Kidney (tissue), 22 donors: ENCODE measurements at places on chromosomes 3 and 15. TPM values are rescaled to one million over a fixed set of nuclear protein-coding genes. Genes with fewer than 3 reads are reported as not detected.

GXYLT2 gene
- total RNA-seq = 3.8 TPM

DNA sequence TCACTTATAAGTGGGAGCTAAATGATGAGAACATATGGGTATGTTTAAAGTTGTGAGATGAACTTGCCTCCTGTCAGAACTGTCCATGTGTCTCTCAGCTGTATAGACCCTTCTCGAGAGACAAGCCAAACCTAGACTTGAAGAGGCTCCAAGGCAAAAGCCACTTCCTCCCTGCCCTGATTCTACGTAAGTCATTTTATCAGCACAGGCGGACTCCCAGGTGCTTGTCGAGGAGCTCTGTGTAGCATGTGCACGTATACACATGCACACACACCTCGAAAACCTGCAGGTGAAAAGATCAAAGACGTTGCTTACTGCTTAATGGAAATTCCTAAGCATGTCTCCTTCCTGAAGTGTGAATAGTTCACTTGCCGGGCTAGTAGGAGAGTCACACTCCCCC is 5.6 kb upstream of the CLEC3B start:
- DNase-seq = no peak

NMB gene
- total RNA-seq = 11.8 TPM

DNA sequence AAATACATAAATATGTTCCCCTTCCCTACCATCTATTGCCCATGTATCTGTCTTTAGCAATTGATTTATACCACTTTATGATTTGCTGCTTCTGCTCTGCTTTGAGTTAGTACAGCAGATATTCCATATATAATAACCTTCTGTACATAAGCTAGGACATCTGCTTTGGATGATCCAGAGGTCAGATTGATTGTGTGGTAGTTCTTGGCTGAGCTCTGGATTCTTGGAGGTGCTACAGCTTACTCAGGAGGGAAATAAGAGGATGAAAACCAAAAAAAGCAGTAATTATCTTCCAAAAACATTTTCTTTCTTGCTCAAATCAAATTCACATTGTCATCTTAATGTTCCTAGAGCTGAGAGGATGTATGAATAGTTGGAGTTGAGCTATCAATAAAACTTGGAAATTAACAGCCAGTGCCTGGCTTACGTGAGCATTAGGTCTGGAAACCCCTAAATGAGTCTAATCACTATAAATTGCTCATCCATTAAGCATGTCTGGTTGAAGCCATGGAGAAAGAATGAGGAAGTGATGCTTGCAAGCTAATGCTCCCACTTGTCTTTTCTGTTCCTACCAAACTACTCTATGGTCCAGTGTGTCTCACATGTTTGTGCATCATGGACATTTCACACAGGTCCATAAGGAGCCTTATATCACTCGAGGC is 36.3 kb upstream of the TMEM42 start:
- no peak for DNase-seq

GRCh38 chr15:95170561-95171380 is 939.4 kb downstream of the MCTP2 start:
- DNase-seq = peak; percentile 46

- DNase-seq = no peak
These were observed 36.6 kb upstream of the MAGI1 start for GRCh38 chr3:66075281-66075680.

GRCh38 chr3:24470277-24470676 is 24.4 kb downstream of the THRB start:
- DNase-seq = no peak

TM4SF18 gene
- total RNA-seq = 19.7 TPM

CCNDBP1 gene
- 56.8 TPM for total RNA-seq

EXD1 gene
- total RNA-seq = not detected

- DNase-seq = no peak
These were observed 366.5 kb downstream of the LRRC3B start for GRCh38 chr3:26989037-26989436.

- DNase-seq = no peak
These were observed 78.5 kb downstream of the KBTBD8 start for GRCh38 chr3:67076607-67077006.

DNA sequence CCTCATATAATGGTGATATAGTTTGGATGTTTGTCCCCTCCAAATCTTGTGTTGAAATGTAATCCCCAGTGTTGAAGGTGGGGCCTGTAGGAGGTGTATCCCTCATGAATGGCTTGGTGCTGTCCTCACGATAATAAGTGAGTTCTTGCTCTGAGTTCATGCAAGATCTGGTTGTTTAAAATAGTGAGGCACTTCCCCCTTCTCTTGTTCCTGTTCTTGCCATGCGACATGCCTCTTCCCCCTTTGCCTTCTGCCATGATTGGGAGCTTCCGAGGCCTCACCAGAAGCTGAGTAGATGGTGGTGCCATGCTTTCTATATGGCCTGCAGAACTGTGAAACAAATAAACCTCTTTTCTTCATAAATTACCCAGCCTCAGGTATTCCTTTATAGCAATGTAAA is 39.2 kb downstream of the REC114 start:
- no peak for DNase-seq

RTP1 gene
- not detected for total RNA-seq
